Muscle of leg (tissue), 16 donors: ENCODE measurements at places on chromosomes 1 and 21. TPM values are rescaled to one million over a fixed set of nuclear protein-coding genes. Genes with fewer than 3 reads are reported as not detected.

The SELENOF gene
- total RNA-seq = 136 TPM

The SPRR2A gene
- not detected for total RNA-seq

The PTCH2 gene
- total RNA-seq = 2.7 TPM

The CCDC17 gene
- total RNA-seq = 1.2 TPM

The NHLH2 gene
- not detected for total RNA-seq

GRCh38 chr1:33169290-33170055 is 12.4 kb downstream of the TRIM62 start:
- peak; percentile 37 for DNase-seq

DNA sequence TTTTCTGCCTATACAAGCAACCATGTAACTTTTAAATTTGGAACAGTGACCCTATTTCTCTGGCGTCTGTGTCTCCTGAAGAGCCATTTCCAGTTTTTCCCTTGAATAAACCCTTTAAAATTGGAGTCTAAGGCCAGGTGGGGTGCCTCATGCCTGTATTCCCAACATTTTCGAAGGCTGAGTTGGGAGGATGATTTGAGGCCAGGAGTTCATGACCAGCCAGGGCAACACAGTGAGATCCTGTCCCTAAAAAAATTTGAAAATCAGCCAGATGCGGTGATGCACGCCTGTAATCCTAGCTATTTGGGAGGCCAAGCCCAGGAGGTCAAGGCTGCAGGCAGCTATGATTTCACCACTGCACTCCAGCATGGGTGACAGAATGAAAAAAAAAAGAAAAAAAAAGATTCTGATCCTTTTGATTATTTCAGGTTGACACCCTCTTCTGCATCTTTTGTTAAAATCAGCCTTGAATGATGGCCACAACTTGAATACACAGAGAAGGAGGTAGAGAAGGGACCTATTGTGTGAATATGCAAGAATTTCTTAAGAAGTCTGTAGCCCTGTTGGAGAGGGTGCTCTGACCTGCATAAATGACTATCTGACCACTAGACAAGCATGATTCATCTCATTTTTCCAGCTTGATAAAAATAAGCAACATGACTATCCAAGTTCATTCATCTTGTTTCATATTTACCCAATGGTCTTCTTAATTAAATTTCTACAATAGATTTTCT is 40.2 kb upstream of the PARP1 start:
- no peak for DNase-seq

DNA sequence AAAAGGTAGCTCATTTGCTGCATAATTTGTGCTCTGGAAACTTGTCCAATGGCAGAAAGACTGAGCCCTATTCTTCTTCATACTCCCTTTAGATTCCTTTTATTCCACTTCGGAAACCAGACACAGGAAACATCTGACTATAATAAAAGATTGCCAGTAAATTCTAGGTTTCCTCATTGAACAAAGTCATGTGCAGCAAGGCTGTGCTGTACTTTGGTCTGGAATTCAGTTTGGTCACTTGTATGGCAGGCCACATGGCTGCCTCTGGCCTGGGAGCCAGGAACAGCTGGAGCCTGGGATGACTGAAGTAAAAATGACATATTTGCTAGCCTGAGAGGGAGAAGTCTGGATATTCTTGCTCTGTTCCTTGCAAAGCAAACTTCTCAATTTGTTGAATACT is 79.6 kb downstream of the ST3GAL3 start:
- DNase-seq = peak; percentile 91

GRCh38 chr1:95095833-95096217 is 21.3 kb upstream of the TLCD4 start:
- no peak for DNase-seq

GRCh38 chr1:105386489-105386888 is 1636.8 kb downstream of the AMY1C start:
- DNase-seq = peak; percentile 1

DNA sequence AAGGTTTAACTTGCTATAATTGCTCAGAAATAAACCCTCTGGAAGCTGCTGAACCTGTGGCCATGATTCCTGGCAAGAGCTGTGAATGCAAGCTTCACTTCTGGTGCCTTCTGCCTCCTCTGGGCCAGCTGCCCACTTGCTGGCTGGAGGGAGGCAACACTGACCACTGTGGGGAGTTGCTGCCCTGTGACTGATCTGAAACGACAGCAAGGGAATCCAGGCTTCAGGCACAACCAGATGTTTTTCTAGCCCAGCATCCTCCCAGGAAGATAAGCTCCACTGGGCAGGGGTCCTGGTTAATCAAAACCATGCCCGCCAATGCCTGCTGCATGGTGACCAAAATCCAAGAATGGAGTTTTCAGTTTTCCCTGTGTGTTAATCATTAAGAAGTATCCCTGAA is 180.0 kb upstream of the HMGB4 start:
- DNase-seq = peak; percentile 4

DNA sequence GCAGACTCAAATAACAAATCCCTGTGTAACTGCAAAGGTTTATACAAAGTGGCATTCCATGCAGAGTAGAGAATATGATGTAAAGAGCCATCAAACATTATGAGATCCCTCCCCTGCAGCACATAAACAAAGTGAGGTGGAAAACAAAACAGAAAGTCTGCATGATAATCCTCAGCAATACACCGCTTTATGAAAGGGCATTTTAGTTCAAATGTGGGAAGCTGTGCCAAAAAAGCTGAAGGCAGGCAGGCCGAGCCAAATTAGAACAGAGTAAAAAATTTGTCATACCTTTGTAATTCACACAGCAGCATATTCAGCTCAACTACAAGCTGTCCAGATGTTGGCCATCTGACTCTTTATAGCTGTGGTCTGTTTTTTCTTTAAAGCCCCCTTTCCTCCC is 113.5 kb downstream of the LHX9 start:
- DNase-seq = peak; percentile 15

DNA sequence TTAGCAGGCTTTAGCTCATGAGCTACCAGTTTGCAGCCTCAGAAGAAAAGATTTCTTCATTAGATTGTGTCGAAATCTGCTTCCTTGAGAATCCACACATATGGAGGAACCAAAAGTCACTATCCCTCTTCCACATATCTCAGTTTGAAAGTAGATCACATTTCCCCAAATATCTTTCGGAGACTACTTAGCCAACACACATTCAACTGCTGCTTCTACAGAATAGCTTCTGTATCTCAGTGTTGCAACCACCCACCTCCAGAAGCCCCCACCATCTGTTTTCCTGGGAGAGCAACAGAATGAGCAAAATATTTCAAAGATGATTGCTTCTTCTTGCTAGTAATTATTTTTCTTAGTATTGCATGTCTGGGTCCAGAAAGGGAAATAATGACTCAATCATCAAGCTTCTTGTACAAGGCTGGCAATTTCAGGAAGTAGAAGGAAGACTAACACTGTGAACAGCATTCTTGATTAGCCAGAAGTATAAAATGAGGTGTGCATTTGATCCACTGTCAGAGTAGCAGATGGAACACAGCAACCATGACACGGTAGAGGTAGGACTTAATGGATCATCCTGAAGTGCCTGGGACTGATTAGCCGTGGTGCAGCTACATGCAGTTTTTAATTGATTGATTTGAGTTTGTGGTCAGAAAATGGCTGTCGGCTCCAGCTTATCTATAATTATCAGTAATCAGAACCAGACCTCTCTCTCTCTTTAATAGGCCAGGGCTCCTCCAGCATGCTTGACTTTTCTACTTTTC is 24.9 kb downstream of the ZC3H11B start:
- DNase-seq = no peak

- no peak for DNase-seq
Observed at GRCh38 chr1:185567440-185567839, 166.8 kb upstream of the HMCN1 start.

DNA sequence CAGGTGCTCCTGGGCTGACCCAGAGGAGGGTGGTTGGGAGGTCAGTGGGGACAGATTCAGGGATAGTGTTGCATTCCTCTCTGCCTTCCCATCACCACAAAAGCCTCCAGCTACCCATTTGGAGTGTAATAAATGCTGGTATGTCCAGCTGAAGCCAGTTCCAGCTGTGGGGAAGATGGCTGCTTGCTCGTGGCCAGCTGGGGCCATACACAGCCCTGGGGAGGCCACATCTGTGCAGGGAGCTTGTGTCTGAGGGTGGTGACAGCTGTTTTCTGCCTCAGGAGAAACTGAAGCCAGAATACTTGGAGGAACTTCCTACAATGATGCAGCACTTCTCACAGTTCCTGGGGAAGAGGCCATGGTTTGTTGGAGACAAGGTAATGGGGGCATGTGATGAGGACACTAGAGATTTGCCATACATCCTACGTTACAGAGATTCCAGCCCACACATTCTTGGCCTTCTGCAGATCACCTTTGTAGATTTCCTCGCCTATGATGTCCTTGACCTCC is 2.7 kb downstream of the GSTM4 start:
- DNase-seq = peak; percentile 39

- no peak for DNase-seq
Observed at GRCh38 chr1:39788426-39788757, 273 bp downstream of the BMP8B start.

GRCh38 chr1:236353813-236354212 is 40.3 kb upstream of the EDARADD start:
- DNase-seq = no peak

DNA sequence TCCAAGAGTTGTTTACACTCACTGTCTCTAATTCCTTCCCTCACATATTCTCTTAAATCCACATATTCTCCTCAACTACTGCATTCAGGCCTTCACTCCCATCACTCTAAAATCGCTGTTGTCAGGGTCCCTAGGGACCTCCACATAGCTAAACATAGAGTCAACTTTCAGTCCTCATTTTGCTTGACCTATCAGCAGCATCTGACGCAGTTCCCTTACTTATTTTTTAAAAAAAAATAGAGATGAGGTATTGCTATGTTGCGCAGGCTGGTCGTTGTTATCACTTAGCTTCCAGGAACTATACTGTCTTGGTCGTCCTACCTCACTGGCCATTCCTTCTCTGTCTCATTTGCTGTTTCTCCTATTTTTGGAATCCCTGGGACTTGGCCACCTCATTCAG is 11.7 kb upstream of the PLEKHO1 start:
- peak; percentile 43 for DNase-seq

GRCh38 chr1:12598974-12599373 is 19.0 kb downstream of the DHRS3 start:
- DNase-seq = no peak

DNA sequence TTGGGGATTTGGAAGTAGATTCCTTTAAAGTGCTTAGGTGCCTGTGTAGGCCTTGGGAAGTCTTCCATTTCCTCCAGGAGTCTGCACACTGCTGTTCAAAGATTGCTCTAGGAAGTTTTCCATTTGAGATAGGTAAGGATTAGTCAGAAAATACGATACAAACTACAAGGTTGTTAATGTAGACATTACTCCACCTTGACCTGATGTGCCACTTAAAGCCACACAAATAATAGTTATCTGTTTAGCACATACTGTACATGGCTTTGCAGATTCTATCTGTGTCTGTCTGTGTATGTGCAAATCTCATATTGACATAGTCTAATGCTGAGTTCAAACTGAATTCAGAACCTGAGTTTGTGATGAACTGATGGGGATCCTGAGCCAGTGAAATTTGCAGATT is 118.4 kb downstream of the RHOU start:
- no peak for DNase-seq

DNA sequence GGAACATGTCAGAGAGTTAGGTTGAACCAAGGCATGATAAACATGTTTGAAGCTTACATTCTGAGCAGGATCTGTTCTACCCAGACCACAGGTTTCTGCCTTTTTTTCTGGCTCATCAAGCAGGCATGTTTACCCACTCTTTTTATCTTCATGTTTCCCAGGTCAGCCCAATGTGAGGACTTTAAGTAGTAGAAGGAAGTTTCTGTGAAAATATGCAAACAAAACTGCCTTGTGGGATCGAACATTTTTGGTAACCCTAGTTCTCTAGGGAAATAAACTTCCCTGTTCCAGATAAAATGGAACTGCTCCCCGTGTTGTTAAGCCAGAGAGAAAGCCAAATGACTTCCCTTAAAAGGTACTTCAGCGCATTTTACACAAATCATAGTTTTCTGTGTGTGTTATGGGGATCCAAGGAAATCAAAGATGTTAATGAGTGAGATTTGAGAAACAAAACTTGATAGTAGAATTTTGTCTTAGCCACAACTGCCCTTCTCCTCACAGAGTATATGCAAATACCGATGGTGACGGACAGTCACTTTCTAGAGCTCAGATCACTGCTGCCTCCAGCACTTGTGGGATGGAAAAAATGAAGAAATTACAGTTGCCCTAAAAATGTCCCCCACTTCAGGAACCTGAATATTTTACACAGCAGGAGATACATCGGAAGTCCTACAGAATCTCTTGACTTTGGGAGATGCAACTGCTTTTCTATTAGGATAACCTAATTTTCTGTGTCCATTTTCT is 765 bp upstream of the HIPK1 start:
- peak; percentile 45 for DNase-seq
